ENCODE measurements at places on chromosomes 7 and 10.

- no peak for DNase-seq
These were observed 188.1 kb upstream of the CELF2 start for GRCh38 chr10:10829576-10829975.

- no peak for DNase-seq
These were observed 255.3 kb downstream of the SKAP2 start for GRCh38 chr7:26609082-26609481.

DNA sequence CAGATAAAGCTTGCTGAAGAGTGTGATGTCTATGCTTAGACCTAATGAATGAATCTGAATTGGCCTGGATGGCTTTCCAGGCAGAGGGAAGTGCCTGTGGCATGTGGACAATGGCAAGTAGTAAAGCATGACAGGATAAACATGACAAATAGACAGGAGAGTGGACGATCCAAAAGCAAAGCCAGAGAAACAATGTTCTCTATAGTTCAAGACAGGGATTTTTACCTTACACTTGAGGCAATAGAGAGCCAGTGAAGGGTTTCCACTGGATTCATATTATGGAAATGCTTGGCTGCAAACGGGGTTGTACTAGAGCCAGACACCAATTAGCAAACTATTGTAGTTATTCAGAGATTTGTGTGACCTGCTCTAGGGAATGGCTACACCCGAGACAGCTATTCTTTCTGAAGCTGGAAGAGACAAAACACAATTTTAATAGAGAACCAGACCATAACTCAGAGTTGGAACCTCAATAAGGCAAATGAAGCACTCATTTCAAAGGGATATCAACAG lies 2.3 kb downstream of the AGMO start:
- no peak for DNase-seq

GRCh38 chr7:30865076-30865475 lies 46.6 kb upstream of the AQP1 start:
- no peak for DNase-seq

DNA sequence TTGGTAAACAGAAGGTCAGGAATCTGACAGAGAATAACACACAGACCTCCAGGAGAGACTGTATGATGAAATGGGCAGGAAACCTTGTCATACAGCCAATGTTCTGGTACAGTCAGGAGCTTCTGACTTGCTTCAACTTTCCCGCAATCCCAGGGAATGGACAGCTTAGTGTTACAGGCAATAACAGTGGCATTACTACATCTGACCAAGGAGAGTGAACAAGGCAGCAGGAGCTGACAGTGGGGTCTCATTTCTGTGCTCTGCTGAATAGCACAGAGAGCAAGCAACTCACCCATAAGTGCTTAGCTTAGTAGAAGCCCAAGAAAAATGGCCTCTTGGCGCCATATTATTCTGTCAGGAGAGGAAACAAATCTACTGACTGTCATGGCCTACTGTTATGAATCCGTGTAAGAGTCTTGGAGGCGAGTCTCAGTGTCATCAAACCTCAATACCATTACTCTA lies 186.2 kb upstream of the MTPN start:
- no peak for DNase-seq

GRCh38 chr7:20198260-20198659 lies 18.9 kb downstream of the MACC1 start:
- no peak for DNase-seq

GRCh38 chr10:7937315-7937945 lies 117.1 kb upstream of the GATA3 start:
- DNase-seq: no peak

GRCh38 chr10:46250898-46251856 lies 35.6 kb upstream of the ANTXRL start:
- DNase-seq: no peak

DNA sequence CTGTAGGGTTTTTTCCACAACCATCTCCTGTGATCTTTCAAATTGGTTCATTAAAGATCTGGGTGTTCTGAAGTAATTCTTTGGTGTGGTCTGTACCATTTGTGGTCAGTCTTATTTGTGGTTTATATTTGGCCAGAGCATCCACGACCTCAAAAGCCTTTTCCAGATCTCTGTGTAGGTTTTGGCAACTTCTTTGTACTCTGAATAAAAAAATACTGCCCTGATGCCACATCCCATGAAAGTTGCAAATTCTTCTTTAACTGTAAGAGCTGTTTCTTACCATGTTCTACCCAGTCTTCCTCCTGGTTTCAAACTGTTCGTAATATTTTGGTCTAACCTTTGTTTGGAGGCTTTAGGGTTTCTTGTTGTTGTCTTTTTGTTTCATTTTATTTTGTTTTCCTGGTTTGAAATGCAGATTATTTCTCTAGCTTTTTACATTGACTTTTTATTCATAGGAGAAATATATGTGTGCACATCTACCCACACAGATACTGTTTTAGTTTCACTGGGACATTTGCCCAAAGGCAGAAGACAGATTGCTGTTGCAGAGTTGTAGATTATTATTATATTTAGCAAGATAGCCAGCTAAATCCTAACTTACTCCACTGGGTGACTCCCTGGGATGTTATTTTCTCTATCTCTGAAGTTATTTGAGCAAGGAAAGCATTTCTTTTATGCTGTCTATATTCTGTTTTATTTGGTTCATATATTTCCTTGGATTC lies 123.2 kb upstream of the SAMD8 start:
- no peak for DNase-seq

DNA sequence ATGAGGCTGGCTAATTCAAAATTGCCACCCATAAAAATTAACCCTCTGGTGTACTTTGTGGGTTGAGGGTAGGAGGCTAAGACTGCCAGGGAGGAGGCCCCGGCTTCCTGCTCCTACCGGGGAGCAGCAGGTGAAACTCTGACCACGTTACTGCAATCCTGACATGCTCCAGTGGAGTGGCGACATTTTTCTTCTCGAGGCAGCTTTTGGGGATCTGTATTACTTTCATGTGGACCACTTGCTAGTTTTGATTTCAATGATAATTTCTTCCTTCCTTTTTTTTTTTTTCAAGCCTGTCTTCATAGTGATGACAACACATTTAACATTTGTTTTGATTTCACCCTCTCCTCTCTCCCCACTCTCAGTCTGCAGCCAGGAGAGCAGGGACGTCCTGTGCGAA lies 14.6 kb downstream of the GATA3 start:
- DNase-seq: no peak

- DNase-seq: no peak
These were observed 5.6 kb upstream of the IFIT2 start for GRCh38 chr10:89296220-89296648.

GRCh38 chr7:83439026-83439425 lies 209.9 kb downstream of the SEMA3E start:
- no peak for DNase-seq

DNA sequence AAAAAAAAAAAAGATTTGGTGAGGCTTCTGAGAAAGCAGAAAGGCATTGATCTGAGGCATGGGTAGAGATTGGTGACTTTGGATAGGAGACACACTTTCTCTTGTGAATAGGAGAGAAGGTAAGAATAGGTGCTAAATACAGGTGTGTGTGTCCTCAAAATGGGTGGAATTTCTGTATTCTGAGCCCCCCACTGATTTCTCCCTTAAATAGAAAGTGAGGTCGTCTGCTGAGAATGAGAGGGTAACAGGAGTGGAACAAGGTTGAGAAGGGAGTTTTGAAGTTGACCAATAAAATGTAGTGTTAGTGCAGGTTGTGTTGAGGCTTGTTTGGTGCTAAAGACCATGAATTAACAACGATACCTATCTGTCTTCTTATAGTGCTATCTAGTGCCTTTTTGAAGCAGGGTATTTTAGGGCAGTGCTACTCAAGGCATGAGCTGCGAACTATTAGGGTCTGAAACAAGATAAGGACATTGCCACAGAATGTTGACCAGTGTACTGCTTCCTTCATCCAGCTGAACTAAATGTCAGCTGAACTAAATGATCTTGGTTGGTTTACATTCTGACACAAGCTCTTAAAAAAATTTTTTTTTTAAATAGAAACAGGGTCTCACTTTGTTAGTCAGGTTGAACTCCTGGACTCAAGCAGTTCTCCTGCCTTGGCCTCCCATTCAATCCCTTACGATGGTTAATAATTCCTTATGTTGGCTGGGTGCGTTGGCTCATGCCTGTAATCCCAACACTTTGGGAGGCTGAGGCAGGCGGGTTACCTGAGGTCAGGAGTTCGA lies 12.4 kb downstream of the TRIM24 start:
- DNase-seq: no peak

- DNase-seq: peak; percentile 17
These were observed 86.5 kb upstream of the NMT2 start for GRCh38 chr10:15254808-15255648.

DNA sequence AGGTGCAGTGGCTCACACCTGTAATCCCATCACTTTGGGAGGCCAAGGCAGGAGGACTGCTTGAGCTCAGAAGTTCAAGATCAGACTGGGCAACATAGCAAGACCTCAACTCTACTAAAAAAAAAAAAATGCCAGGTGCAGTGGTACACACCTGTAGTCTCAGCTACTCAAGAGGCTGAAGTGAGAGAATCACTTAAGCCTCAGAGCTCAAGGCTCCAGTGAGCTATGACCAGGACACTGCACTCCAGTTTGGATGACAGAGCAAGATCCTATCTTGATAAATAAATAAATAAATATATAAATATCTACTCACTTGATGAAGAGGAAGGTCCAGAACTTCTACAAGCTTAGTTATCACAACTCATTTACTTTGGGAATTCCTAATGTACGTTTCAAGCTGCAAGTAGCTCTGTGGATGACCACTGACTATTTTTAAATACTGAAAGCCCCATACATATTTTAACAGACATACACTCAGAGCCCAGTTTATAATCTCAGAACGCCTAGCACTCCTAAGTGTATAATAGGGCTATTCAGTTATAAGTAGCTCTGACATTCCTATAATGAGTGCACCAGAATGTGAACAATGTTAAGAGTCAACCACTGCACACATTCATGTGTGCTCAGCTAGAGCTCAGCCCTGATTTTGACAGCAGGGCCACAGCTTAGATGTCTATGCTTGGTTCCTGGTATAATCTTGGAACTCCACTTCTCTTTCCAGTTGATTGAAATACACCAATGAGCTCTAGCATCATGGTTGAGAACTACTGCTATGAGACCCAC lies 119.1 kb downstream of the CUBN start:
- no peak for DNase-seq

DNA sequence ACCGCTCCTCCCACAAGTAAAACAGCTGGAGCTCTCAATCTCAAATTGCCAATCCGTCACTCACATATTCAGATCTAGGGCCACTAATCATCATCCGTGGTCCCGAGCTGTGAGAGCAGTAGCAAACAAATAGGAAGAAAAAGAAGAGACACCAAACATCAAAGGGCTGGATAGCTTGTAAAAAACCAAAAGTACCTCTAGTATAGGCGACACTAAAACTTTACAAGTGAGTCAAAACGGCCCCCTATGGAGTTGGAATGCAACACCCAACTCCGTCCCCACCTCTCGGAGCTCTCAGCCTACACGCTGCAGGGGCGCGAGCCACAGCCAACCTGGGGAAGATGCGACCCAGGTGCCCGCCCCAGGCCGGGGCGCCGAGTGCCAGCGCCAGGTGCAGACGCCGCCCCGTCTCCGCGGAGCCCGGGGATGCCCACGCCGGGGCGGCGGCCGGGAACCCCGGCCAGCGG lies 581 bp downstream of the FAM3C start:
- DNase-seq: peak; percentile 52

GRCh38 chr7:833601-834258 lies 1.5 kb downstream of the SUN1 start:
- no peak for DNase-seq

- DNase-seq: no peak
These were observed 285.9 kb upstream of the FZD8 start for GRCh38 chr10:35927990-35928488.

DNA sequence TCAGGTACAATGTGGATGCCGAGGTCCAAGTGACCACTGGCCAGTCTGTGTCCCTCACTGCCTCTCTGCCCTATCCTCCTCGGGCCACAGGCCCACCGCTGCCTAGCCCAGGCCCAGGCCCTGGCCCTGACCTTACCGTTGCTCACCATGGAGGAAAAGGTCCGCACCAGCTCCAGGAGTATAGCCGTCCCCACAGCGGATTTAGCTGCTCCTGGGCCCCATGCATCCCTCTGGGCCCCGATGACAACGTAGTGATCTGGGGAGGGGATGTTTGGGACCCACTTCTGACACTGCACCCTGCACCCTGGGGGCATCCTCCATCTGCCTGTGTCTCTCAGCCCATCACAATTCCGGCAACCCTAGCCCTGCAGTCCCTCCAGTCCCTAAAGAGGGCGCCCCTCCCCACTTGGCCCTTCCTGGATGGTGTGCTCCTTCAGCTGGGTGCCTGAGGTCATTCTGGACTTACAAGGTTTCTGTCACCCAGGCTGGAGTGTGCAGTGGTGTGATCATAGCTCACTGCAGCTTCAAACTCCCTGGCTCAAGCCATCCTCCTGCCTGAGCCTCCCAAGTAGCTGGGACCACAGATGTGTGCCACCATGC lies 12.1 kb downstream of the TFR2 start:
- DNase-seq: peak; percentile 26

GRCh38 chr10:108783897-108784296 lies 1139.4 kb downstream of the XPNPEP1 start:
- no peak for DNase-seq

GRCh38 chr7:77393261-77393660 lies 22.9 kb downstream of the GSAP start:
- DNase-seq: no peak

Data from CD4-positive, alpha-beta T cell treated with Interleukin-21 for 1 hour (primary cell).